ENCODE measurements at places on chromosomes 1 and 21.

- DNase-seq = no peak
Observed at GRCh38 chr1:210937846-210938245, 196.1 kb downstream of the KCNH1 start.

DNA sequence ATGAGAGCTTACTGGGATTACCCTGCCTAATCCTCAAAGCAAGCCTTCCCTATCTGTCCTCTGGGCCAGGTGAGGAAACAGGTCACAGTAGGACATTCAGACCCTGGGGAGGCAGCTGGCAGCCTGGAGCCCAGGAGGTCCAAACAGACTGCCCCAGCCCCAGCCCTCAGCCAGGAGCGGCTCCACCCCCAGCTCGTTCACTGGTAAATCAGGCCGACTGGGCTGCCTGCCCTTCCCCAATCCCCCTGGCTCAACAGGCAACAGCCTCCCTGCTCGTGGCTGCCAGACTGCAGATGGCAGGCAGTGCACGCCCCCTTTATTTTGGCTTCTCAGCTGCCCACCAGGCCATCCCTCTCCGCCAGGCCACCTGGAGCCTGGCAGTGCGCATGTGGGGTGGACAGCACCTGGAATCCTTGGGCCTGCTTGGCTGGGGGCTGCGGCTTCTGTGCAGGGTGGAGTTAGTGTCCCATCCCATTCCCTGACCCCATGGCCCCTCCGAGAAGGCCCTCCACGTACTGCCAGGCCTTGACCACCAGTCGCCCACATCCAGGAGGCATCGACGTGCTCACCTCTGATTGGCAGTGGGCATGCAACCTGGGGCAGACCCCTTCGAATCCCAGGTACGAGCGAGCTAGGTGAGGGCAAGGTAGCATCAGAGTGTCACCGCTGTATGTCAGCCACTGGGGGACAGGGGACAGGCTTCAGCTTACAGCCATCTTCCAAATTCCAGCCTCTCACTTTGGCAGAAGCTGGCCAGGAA, 11.2 kb upstream of the ZNF670 start:
- no peak for DNase-seq

DNA sequence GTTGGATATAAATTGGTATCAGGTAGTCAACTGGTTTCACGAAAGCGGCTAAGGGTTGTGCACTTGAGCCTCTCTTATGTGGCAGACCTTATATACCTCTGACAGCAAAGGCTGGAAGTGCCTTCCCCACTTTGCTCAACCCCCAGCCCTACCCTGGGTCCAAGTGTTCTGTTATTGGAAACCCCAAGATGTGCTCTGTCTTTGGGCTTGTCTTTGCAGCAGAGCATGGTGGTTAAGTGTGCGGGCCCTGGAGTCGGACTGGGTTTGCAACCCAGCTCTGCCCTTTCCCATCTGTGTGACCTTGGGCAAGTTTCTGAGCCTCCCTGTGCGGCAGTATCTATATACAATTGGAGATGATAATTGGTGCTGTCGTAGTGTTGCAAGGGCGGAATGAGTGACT, 11.2 kb upstream of the IL10 start:
- DNase-seq = no peak

DNA sequence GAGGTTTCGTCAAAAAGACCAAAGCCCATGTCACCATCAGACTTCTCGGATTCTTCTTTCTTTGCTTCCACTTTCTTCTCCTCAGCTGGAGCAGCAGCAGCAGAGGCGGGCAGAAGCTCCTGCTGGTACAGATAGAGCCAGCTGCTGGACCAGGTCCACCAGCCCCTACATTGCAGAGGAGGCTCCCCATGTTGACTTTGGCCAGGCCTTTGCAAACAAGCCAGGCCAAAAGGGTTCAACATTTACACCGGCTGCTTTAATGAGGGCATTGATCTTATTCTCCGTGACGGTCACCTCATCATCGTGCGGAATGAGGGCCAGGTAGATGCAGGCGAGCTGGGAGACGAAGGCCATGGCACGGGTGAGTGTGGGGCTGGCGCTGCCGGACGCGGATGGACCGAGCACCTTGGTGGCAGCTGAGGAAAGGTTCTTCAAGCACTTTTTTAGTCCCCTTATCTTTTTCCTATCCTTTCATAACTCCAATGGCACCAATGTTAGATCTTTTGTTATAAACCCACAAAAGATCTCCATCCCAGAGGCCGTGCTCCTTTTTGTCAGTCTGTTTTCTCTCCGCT, 358.5 kb downstream of the RGS7 start:
- no peak for DNase-seq

DNA sequence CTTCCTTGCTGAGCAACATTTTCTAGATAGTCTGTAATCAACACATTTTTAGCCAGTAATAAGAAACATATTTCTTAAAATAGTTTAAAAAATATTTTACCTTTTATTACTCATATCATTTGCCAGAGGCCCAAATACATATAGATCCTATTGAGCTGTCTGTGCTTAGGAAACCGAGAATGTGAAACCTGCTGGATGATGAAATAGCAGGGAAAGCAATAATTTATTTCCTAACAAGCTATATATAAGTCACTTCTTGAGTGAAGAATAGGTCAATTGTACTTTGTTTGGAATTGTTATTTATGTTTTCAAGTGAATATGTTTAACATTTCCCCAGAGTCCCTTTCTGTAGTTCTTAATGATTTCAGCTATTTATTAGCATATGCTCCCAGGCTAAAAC, 339.9 kb upstream of the TMPRSS15 start:
- no peak for DNase-seq

DNA sequence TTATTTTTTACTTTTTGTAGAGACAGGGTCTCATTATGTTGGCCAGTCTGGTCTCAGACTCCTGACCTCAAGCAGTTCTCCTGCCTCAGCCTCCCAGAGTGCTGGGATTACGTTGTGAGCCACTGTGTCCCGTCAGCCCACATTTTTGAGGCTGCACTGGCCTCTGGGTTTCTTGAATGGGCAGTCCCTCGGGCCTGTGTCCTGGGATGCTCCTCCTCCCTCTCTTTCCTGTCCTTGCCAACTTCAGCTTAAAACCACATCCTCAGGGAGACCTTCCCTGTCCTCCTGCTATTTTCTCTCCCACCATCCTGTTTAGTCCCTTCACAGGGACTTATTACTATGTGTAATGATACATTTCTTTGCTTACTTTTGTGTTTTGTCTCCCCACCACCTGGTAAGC, 31.4 kb upstream of the LYST start:
- no peak for DNase-seq

- no peak for DNase-seq
Observed at GRCh38 chr1:31799895-31800673, 15.7 kb downstream of the SPOCD1 start.

DNA sequence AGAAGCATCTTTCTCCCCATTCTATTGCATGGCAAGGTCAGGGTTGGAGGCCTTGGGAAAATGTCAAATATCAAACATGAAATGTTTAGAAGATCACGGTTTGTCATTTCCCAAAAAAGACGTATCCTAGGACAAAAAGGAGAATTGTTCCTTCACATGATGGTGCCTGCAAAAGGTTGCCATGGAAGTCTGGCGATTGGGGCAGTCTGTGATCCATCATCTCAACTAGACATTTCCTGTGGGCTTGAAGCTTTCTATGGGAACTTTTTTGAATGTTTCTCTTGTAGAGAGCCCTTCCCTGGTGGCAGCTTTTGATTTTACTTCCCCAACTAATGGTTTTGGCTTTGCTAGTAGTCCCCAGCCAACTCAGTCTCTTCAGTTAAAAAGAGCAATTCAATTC, 106.3 kb downstream of the TGFB2 start:
- DNase-seq = no peak

DNA sequence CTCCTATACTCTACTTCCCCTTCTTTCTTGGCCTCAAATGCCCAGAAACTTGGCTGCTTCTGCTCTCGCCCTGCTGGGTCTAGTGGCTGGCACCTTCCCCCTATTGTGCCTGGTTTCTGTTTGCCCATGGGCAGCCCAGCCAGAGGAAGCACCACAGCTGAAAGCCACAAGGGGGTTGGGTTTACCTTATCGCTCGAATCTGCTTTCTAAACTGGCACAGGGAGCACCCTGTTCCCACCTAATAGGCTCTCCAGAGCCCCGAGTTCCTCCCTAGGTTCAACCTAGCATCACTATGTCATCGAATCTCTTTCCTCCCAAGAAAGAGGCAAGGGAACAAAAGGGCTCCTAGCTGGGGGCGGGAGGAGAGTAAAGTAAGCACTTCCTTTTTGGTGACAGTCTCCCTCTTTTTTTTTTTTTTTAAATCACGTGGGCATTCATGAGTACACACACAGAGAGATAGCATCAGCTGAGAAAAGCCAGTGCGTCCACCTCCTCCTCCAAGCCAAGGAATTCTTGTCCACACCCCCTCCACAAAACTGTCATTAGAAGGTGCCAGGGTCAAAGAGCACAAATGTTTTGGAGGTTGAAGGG, 72.8 kb downstream of the PLEKHA6 start:
- peak; percentile 37 for DNase-seq

DNA sequence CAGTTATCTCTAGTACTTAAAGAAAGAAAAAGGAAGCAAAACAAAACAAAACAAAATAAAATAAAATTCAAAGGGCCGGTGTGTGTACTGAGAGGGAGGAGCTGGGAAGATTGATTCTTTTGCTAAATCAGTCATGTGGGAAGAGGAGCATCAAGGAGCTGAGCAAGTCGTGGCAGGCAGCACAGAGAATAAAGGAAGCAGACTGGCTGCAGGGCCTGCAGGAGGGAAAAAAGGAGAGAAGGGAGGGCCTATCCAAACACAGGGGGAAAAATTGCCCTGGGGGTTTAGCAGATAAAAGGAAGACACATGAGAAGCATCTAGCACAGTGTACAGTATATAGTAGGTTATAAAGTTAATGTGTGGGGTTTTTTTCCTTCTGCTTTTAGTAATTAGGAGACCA, 27.6 kb downstream of the AGO4 start:
- DNase-seq = no peak

DNA sequence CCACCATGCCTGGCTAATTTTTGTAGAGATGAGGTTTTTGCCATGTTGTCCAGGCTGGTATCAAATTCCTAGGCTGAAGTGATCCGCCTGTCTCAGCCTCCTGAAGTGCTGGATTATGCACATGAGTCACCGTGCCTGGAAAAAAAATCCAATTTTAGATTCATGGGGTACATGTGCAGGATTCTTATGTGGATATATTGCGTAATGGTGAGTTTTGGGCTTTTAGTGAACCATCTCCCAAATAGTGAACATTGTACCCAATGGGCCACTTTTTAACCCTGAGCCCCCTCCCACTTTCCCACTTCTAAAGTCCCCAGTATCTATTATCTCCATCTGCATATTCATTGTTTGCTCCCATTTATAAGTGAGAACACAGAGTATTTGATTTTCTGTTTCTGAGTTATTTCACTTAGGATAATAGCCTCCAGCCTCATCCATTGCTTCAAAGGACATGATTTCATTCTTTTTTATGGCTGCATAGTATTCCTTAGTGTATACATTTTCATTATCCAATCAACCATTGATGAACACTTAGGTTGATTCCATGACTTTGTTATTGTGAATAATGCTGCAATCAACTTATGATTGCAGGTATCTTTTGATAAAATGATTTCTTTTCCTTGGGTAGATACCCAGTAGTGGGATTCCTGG, 104.4 kb downstream of the MAP3K21 start:
- DNase-seq = no peak

- no peak for DNase-seq
Observed at GRCh38 chr1:113036639-113037321, 36.2 kb upstream of the LRIG2 start.

DNA sequence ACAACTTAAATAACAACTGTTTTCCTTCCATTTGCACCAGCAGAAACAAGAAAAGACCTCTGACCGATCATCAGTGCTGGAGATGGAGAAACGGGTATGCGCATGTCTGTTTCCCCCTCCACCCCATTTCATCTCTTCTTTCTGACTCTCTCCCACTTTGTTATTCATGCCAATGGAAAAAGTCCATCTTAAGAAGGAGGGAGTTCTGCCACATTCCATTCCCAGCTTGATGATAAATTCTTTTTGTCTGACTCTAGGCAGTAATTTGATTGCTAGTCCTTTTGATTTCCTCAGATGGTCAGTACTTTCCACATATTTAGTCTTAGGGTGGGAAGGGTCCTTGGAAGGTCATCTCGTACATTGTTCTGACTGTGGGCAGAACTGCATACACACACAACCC, 142.5 kb downstream of the SYT2 start:
- no peak for DNase-seq

GRCh38 chr1:88791192-88791591, 100.2 kb downstream of the GTF2B start:
- DNase-seq = no peak

GRCh38 chr1:58968360-58968952, 184.6 kb upstream of the JUN start:
- no peak for DNase-seq

GRCh38 chr1:160169553-160170399, 18.4 kb downstream of the ATP1A4 start:
- peak; percentile 60 for DNase-seq

DNA sequence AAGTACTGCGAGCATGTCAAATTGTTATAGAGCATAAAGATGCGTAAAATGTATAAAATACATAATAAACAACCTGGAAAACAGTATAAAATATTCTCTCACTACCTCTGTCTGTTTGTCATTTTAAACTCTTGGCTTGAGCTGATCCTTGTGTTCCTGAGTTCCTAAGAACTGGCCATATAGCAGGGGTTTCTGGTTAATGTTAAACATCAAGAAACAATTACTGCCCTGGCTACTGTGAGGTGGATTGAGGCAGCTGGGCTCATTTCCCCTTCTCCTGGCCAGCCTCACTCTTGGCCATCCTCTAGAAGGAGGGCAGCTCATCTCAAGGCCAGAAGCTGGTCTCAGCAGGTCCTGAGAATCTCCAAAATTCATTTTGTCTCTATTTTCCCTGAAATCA, 297.3 kb upstream of the USP24 start:
- no peak for DNase-seq

DNA sequence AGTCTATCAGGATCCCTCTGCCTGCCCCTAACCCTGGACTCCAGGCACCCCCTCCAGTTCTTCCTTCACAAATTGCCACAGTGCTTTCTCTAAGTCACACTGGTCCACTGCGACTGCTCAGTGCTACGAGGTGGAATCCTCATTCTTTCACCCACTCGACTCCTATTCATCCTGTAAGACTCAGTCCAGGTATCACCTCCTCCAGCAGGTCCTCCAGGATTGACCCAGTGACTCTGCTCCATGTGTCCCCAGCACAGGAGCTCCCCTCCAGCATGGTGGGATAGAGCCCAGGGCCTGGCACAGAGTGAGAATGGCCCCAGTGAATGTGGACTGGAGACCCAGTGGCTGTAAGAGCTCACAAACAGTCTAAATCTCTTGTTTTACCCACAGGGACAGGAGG, 45.5 kb upstream of the WNT4 start:
- DNase-seq = no peak

DNA sequence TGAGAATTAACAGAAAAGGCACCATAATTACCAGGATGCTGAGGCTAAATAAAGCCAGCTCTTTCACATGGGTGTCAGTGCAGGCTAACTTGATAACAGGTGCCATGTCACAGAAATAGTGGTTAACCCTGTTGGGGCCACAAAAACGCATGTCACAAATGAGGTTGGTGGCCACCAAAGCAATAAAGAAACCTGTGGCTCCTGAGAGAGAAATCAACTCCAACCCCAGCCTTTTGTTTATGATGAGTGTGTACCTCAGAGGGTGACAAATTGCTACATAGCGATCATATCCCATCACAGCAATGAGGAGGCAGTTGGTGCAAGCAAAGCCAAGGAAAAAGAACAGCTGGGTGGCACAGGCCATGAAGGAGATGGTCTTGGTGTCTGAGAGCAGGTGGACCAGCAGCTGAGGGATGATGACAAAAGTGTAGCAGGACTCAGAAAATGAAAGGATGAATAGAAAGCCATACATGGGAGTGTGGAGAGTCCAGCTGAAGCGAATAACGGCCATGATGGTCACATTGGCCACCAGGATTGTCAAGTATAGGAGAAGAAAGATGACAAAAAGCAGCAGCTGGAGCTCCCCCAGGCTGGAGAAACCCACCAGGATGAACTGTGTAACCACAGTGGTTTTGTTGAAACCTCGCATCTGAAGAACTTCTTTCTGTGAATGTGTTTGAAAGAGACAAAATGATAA, at the start of gene OR10T2:
Gene OR10T2 (minus strand): TSS at position 649 of the 697 bp plus-strand sequence. CDS start 0 bp downstream, at position 649.
- DNase-seq = no peak

All from activated naive CD8-positive, alpha-beta T cell treated with anti-CD3 and anti-CD28 coated beads, Interleukin-2, amount 50 U/mL, for 24 hours (primary cell).